ENCODE measurements at places on chromosomes 12 and 14. TPM values are rescaled to one million over a fixed set of nuclear protein-coding genes. Genes with fewer than 3 reads are reported as not detected.

Gene TAS2R42
- total RNA-seq: not detected

Gene CPSF6
- total RNA-seq: 29.0 TPM

- DNase-seq: no peak
Observed at GRCh38 chr12:8956073-8956472, 6.6 kb upstream of the M6PR start.

DNA sequence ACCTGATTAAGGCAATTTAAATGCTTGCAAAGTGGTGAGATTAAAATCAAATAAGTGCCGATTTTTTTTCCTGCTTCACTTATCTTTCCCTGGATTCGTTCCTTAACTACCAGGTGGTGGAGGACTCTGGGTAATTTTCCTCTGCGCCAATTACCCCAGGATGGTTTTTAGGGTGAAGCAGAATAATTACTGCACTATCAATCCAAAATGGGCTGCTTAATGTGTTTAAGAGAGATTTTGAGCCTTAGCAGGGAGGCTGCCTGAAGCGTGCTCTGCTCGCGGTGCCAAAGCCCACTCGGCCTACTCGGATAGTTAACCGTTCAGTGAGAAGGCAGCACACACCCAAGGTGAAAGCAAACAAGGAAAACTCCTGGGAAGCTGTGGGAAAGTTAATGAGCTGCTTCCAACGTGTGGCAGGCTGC lies 274.9 kb upstream of the LMO3 start:
- no peak for DNase-seq

GRCh38 chr12:65672441-65672840 lies 151.8 kb upstream of the HMGA2 start:
- no peak for DNase-seq

DNA sequence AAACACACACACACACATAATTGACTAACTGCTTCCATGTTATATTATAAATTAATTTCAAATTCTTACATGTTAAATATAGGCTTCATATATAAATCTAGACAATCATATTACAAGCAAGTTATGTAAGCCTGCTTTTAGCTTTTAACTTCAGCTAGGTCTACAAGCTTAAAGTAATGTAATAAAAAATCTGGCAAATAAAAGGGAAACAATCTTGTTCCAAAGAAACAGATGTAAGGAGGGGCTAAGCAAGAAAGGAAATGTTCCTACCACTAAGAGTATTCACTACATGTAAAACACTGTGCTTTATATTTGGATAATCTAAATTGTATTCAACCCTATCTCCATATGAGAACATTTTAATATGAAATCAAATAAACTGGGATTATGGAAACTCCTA lies 110.4 kb downstream of the SLC6A15 start:
- no peak for DNase-seq

- DNase-seq: no peak
Observed at GRCh38 chr14:63249092-63249491, 44.8 kb downstream of the RHOJ start.

GRCh38 chr12:48380596-48380995 lies 29.9 kb upstream of the ZNF641 start:
- DNase-seq: no peak

DNA sequence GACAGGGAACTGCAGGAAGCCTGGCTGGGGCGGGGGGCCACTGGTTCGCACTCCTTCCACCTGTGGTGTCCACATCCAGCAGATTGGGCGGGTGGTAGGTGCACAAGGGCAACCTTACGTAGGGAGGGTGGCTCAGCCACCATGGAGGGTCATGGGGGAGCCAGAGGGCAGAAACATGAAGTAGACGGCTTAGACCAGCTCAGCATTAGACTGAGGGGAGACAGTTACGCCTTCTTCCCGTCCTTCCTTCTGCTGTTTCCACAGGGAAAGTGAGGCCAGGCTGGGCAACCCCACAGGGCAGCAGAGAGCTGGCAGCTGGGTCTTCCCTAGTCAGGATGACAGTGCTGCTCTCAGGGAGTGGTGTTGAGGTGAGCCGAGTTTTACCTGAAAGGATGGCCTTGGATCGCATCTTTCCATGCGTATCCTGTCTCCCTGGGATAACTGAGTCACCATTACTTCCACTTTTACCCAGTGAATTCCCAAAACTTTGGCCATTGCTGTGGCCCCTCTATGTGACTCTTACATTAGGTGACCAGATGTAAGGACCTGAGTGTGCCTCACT lies 170.0 kb upstream of the GZMB start:
- DNase-seq: no peak

- DNase-seq: no peak
Observed at GRCh38 chr12:25689996-25690501, 137.0 kb upstream of the LMNTD1 start.
